ENCODE measurements at places on chromosomes 7 and 10.

DNA sequence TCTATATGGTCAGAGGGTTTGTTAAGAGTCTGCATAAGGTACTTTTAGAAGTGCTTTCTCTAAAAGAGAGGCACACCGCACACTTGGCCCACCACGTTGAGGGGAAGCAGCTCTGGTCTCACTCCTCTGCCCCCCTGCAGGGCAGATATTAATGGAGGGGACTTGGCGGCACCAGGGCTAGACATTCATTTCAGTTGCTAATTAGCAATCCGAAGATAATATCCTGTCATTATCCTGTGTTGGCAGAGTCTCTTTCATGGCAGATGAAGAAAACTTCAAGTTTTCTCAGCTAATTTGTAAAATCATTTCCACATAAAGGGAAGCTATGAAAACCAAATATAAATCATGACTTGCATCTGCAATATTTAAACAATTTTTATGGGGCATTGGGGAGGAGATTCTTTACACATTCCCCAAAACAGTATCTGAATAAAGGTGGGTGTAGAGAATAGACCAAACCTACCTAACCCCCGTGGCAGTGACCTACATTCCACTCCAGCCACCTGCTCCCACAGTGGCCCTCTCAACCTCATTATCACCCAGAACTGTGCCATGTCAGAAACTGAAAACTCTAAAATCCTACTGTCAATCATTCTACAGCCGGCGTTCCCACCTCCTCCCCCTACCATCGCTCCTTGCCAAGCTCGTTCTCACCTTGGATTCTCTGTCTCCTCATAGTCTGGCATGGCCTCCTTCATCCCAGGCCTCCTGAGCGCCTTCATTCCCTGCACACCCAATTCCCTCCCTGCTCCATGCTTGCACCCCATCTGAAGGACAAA lies 54.1 kb upstream of the STK17A start:
- H3K4me3 ChIP-seq, result no peak overlapping the region
- peaks cover 8% of the 10 kb centered on the region for H3K27me3 ChIP-seq
- H3K27ac ChIP-seq, result no peak overlapping the region
- H3K4me1 ChIP-seq, result no peaks in the 10 kb centered on the region

GRCh38 chr10:1323951-1324350 lies 267.8 kb downstream of the WDR37 start:
- H3K27me3 ChIP-seq, result peaks cover 31% of the 10 kb centered on the region
- H3K4me3 ChIP-seq, result no peak overlapping the region
- H3K36me3 ChIP-seq, result no peaks in the 10 kb centered on the region

DNA sequence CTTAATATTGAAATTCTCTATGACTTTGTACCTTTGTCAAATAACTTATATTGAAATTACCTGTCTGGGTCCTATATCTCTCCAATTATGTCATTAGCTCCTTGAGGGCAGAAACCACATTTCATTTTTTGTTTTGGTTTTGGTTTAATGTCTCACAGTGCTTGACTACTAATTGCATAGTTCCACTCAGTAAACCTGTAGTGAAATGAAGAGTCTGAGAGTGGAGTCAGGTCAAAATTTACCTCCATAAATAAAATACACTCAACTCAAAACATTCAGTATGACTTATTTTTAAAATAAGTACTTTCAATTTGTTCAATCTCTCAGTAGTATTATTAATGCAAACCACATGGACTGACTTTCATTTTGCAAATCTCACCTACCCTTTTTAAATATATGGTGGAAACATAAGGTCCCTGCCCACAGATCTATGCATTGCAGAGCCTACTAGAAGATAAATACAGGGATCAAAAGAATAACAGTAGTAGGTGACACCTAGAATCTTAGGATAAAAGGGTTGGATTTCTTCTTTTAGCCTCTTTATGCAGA lies 32.5 kb downstream of the PDE1C start:
- peaks cover 10% of the 10 kb centered on the region for H3K4me1 ChIP-seq
- DNase-seq, result no peak
- no peaks in the 10 kb centered on the region for H3K36me3 ChIP-seq

DNA sequence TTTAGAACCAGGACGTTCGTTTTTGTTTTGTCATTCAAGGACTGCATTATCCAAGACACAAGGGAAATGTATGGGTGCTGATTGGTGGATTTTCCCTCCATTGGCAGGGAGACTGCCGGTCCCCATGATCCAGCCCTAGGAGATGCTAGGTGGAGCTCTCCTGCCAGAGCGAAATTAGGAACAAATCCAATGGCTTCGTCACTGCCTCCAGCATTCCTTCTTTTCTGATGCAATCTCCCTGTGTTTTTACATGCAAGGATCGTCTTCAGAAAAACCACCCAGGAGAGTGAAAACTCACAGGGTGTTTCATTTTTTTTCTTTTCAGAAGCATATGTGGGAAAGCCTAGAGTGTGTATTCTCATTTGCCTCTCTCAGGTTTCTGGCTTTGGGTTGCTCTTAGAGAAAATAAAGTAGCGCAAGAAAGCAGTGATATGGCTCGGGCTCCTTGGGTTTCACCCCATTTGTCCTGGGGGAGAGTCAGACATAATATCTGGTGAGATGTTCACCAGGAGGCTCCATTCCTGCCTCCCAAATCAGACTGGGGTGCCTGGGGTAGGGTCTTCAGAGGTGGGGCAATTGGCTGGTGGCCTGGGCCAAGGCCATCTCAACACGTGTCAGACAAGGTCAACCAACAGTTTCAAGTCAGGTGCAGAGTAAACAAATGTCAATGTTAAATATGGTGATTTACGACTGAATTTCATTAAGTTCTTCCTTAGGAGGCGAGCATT lies 450.9 kb upstream of the MKI67 start:
- H3K27ac ChIP-seq, result no peak overlapping the region
- H3K36me3 ChIP-seq, result no peaks in the 10 kb centered on the region
- peaks cover 15% of the 10 kb centered on the region for H3K27me3 ChIP-seq
- peaks cover 43% of the 10 kb centered on the region for H3K4me1 ChIP-seq
- H3K4me3 ChIP-seq, result no peak overlapping the region

- no peak for DNase-seq
- H3K36me3 ChIP-seq, result peaks cover 12% of the 10 kb centered on the region
- no peak overlapping the region for H3K4me3 ChIP-seq
- H3K27ac ChIP-seq, result no peak overlapping the region
- peaks cover 19% of the 10 kb centered on the region for H3K27me3 ChIP-seq
- H3K4me1 ChIP-seq, result peaks cover 7% of the 10 kb centered on the region
Observed at GRCh38 chr7:1748839-1749173, 78.7 kb downstream of the ELFN1 start.

DNA sequence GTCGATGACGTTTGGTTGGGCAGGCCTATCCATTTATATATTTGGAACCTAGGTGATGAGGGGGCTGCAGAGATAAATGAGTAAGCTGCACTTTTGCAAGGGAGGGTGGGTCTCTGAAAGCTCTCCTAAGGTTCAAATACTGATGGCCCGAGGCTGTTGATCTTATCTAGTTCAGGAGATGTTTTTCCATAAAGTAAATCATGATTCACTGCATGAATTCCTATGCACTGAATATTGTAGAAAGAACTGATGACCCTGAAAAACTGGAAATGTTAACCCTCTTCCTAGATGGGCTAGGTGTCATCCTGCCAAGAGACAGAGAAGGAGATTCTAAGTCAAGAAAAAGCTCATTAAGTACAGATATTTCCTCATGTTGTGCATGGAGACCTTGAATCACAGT lies 459.9 kb downstream of the PLXNA4 start:
- H3K4me1 ChIP-seq, result peaks cover 43% of the 10 kb centered on the region
- peaks cover 49% of the 10 kb centered on the region for H3K27me3 ChIP-seq
- no peak overlapping the region for H3K27ac ChIP-seq
- H3K4me3 ChIP-seq, result no peak overlapping the region

DNA sequence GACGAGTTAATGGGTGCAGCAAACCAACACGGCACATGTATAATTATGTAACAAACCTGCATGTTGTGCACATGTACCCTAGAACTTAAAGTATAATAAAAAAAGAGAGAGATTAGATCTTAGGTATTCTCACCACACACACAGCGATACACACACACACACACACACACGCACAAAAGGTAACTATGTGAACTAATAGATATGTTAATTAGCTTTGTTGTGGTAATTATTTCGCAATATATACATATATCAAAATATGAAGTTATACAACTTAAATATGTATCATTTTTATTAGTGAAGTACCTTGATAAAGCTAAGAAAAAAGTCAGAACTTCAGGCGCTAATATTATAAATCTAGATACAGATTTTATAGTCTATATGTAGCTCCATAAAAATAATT lies 849.2 kb downstream of the IPMK start:
- H3K4me1 ChIP-seq, result no peaks in the 10 kb centered on the region
- no peak overlapping the region for H3K27ac ChIP-seq
- H3K27me3 ChIP-seq, result peaks cover 5% of the 10 kb centered on the region

- H3K4me1 ChIP-seq, result peaks cover 40% of the 10 kb centered on the region
- H3K27ac ChIP-seq, result no peak overlapping the region
- no peak for DNase-seq
- H3K36me3 ChIP-seq, result no peaks in the 10 kb centered on the region
Observed at GRCh38 chr7:41241641-41242040, 461.2 kb downstream of the INHBA start.

DNA sequence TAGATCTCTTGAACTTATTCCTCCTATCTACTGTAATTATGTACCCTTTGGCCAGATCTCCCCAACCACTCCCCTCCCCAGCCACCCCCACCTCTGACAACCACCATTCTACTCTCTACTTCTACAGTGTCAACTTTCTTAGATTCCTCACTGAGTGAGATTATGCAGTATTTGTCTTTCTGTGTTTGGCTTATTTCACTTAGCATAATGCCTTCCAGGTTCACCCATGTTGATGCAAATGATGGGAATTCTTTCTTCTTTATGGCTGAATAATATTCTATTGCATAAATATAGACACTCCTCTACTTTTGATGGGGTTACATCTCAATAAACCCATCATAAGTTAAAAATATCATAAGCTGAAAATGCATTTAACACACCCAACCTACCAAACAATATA lies 21.3 kb upstream of the HNRNPH3 start:
- H3K27me3 ChIP-seq, result peaks cover 4% of the 10 kb centered on the region
- H3K4me3 ChIP-seq, result no peak overlapping the region
- no peak for DNase-seq
- H3K27ac ChIP-seq, result no peak overlapping the region
- H3K36me3 ChIP-seq, result no peaks in the 10 kb centered on the region
